ENCODE measurements at places on chromosomes 16 and 17. TPM values are rescaled to one million over a fixed set of nuclear protein-coding genes. Genes with fewer than 3 reads are reported as not detected.

GRCh38 chr16:1037394-1038257 is 34.9 kb upstream of the SSTR5 start:
- DNase-seq: no peak

The CNTD1 gene
- under 0.01 TPM for total RNA-seq

GRCh38 chr17:55248077-55248476 is 16.7 kb upstream of the HLF start:
- DNase-seq: no peak

The GNGT2 gene
- 0.27 TPM for total RNA-seq

GRCh38 chr16:86878236-86879080 is 300.1 kb downstream of the FOXL1 start:
- peak; percentile 2 for DNase-seq

The CMIP gene
- 45.2 TPM for total RNA-seq
